Articular chondrocyte of knee joint (primary cell): ENCODE measurements at places on chromosomes 2 and 18. TPM values are rescaled to one million over a fixed set of nuclear protein-coding genes. Genes with fewer than 3 reads are reported as not detected.

The MSTN gene
- total RNA-seq = 0.13 and 0.32 TPM in 2 replicates

The GAREM2 gene
- 2.7 TPM in 2 replicates for total RNA-seq

The MBOAT2 gene
- total RNA-seq = 50.7 and 52.2 TPM in 2 replicates

The DNAJC5G gene
- total RNA-seq = not detected in 2 replicates

The ABCG5 gene
- total RNA-seq = not detected in 2 replicates

The IL1RN gene
- total RNA-seq = not detected in 2 replicates

The PDE11A gene
- total RNA-seq = 0.13 and 0.22 TPM in 2 replicates

The MTLN gene
- 23.1 and 43.2 TPM in 2 replicates for total RNA-seq

The UGT1A9 gene
- total RNA-seq = not detected in 2 replicates

The ANKRD53 gene
- total RNA-seq = 0.39 and 0.65 TPM in 2 replicates

The SNORC gene
- 0.65 and 1.2 TPM in 2 replicates for total RNA-seq

The CROCC2 gene
- under 0.01 TPM in 2 replicates for total RNA-seq

The NETO1 gene
- total RNA-seq = not detected in 2 replicates

The MOGAT1 gene
- total RNA-seq = not detected in 2 replicates

The CNDP1 gene
- 0.11 and 0.26 TPM in 2 replicates for total RNA-seq

The ZNF396 gene
- total RNA-seq = 3.4 and 4.5 TPM in 2 replicates

The RFX8 gene
- 9.0 and 14.4 TPM in 2 replicates for total RNA-seq

The DTNA gene
- total RNA-seq = 1.8 and 3.4 TPM in 2 replicates

The CPLX4 gene
- not detected in 2 replicates for total RNA-seq

The LRP1B gene
- total RNA-seq = 0.11 and 0.13 TPM in 2 replicates

The SULT1C4 gene
- total RNA-seq = 0.26 and 0.32 TPM in 2 replicates

The C18orf54 gene
- 4.2 and 5.5 TPM in 2 replicates for total RNA-seq

The TBC1D8 gene
- 13.6 and 15.8 TPM in 2 replicates for total RNA-seq

The KCNIP3 gene
- total RNA-seq = 3.5 and 4.2 TPM in 2 replicates

The SLC9A4 gene
- not detected in 2 replicates for total RNA-seq

The GAL3ST2 gene
- total RNA-seq = 0.26 TPM in 1 of 2 replicates, not detected in the other

The OTOS gene
- not detected in 2 replicates for total RNA-seq

The MC2R gene
- not detected in 2 replicates for total RNA-seq

The C2orf78 gene
- not detected in 2 replicates for total RNA-seq

The CDK15 gene
- 0.11 and 0.13 TPM in 2 replicates for total RNA-seq

The RUFY4 gene
- not detected in 2 replicates for total RNA-seq

The HAAO gene
- total RNA-seq = 4.1 and 7.1 TPM in 2 replicates

The CACNB4 gene
- 93.8 and 102 TPM in 2 replicates for total RNA-seq

The FBXO41 gene
- 1.3 and 1.4 TPM in 2 replicates for total RNA-seq

The CD8B2 gene
- total RNA-seq = 0.13 and 0.43 TPM in 2 replicates
